Stimulated activated CD4-positive, alpha-beta T cell treated with anti-CD3 and anti-CD28 coated beads, Interleukin-4, amount 100 ng/mL, for 24 hours (primary cell): ENCODE measurements at places on chromosomes 16 and 17.

GRCh38 chr17:32443827-32444300, 446 bp upstream of the PSMD11 start:
- DNase-seq = peak; percentile 7

GRCh38 chr16:84144209-84144858, 643 bp downstream of the HSDL1 start:
- DNase-seq = peak; percentile 38

GRCh38 chr16:8583199-8583598, 7.1 kb downstream of the TMEM114 start:
- no peak for DNase-seq

DNA sequence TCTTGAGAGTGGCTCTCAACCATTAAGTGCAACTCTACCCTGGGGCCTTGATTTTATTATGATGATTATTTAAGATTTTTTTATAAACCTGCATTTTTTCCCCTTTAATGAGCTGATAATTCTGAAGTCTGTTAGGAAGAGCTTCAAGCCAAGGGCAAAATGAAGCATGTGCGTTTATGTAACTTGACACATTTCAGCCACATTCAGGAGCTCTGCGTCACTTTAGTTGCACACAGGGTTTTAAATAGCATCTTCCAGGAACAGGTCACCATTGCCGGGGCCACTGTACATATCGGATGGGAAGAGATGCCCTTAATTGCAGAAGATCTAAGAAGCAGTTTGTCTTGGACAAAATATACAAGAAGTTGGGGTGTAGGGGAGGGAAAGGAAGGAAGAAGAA, 89.6 kb downstream of the BMERB1 start:
- DNase-seq = no peak

- DNase-seq = no peak
Measured at GRCh38 chr17:12627177-12627629, 38.5 kb upstream of the MYOCD start.

DNA sequence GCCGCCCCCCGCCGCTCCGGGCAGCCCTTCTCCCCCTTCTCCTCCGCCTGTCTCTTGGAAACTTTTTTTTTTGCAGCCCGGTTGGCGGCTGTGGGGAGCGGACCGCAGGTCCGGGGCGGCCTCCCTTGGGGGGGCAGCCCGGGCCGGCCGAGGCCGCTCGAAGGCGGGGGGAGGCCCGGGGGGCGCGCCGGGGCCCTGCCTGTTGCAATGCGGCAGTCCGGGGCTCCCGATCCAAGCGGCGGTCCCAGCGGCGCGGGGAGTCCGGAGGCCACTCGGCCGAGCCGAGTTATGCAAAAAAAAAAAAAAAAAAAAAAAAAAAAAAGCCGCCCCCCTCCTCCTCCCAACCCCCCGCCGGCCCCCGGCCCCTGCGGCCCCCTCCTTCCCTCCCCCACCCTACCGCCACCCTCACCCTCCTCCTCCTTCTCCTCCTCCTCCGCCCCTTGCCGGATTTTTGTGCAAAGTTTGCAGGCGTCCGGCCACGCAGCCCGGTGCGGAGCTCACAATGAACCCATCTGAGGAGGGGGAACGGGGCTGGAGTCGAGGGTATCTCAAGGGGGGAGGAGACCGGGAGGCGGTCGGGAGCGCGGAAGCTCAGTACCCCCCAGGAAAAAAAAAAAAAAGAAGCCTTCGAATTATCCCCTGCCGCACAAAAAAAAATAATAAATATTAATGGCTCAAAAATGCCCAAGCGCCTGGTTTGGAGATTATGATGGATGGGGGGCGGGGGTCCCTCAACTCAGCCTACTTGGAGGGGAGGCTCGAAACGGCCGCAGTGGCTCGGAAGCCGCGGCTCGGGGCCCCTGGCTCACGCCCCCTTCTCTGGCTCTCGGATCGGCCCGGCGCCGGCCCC, at the start of gene ZNF423:
TSS of gene ZNF423 (minus strand) at position 291 of the 850 bp plus-strand sequence. CDS start 338 bp downstream, outside the sequence.
- DNase-seq = no peak
